ENCODE measurements at places on chromosomes 1 and 21.

- no peak for DNase-seq
These were observed 777.5 kb upstream of the ADGRL2 start for GRCh38 chr1:81023187-81023724.

DNA sequence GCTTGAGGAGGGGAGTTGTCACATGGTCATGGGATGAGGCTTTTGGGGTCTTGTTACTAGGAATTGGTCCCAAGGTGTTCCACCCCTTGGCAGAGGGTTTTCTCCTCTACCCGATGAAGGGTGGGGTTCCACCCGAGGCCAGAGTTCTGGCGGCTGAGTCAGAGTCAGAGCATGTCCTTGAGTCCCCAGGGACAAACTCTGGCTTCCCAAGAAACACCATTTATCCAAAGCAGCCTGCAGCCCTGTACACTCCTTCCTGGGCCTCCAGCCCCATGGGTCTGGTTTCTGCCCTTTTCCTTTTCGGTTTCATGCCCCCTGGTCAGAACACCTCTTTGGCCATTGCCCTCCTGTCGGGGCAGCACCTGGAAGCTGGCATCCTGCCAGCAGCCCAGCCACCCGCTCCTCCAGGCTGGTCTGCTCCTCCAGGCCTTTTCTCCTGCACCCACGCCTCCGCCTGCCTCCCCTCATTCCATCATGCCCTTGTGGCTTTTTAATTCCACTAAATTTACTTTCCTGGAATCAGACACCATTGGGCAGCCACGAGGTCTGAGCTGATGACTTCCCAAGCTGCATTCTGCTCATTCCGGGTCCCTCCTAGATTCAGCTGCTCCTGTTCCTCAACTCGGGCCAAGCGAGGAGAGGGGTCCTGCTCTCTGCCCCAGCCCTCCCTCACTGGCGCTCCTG lies 301.7 kb upstream of the VAMP3 start:
- DNase-seq, result no peak

- no peak for DNase-seq
These were observed 22.8 kb downstream of the ENSA start for GRCh38 chr1:150606463-150607142.

- DNase-seq, result no peak
These were observed 65.3 kb upstream of the BEND5 start for GRCh38 chr1:48841966-48842365.

DNA sequence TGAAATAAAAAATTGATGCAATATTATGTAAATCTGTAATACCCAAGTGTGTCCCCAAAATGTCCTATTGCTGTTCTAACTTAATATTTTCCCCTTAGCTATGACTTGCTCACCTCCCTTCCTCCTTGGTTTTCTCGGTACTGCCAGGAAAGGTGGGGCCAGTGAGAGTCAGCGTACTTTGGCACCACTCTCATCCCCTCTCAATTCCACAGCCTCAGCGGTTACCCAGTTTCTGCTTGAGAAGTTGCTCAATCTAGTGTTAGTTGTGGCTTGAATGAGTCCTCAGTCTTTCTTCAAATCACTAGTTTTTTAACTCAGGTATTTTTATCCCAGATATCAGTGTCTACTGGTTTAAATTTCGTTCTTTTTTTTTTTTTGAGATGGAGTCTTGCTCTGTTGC lies 32.3 kb downstream of the BCAS2 start:
- no peak for DNase-seq

DNA sequence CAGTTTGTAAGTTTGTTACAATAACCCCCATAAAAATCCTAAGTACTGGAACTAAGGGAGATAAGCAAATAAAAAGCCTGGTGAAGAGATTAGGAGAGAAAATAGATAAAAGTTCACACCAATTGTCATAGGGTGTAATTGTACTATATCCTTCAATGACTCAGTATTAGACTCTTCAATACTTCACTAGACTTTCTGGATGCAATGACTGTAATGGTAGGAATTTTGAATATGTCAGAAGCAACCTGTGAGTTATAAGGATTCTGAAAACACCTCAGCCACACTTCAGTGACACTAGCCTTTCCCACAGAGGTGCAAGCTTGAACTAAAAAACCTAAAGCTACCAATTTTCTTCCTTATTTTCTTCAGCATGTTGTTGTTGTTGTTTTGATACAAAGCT lies 147.9 kb downstream of the PTGER3 start:
- DNase-seq, result no peak

Measured in hematopoietic multipotent progenitor cell treated with erythropoietin and hydrocortisone succinate and interleukin-3 and kit ligand, for 4 days (in vitro differentiated cells).